Fibroblast of skin of right quadriceps (primary cell): ENCODE measurements at places on chromosomes 3 and 15.

DNA sequence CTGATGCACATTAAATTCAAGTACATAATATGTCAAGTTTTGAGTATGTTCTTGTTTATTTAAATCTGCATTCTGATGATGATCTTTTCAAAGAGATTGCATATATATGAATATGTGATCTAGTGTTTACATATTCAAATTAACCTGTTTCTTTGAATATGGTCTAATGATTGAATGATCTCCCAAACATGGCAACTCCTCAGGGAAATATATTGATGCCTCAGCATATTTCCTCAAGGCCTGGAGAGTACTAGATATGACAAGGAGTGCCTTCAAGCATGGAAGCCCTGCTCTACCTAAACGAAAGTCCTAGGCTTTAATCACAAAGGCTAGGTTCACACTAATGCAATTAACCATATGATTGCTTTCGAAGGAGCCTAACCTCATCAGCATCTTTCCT lies 532.8 kb downstream of the ZIC1 start:
- DNase-seq = no peak

DNA sequence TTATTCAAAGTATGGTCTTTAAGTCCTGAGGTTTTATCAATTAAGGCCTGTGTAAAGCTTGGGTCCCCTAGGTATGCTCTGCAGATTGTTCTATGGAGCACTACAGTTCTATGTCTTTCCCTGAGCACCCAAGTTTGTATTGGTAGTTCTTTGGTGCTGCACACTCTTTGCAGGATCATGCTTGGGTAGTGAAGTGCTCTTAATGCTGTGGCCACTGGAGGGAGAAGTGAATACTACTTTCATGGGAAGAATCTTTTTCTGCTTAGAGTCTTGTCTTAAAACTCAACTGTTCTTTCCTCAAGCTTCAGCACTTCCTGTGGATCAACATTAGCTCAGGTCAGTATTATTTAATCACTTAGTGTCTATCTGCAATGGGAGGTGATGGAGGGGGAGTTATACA lies 93.6 kb upstream of the CFAP20DC start:
- DNase-seq = no peak

- DNase-seq = peak; percentile 60
Observed at GRCh38 chr3:29594261-29594660, 313.4 kb downstream of the RBMS3 start.

- DNase-seq = no peak
Observed at GRCh38 chr3:178841011-178841410, 230.6 kb downstream of the ZMAT3 start.

- no peak for DNase-seq
Observed at GRCh38 chr15:68812069-68812468, 8.6 kb downstream of the ANP32A start.

- no peak for DNase-seq
Observed at GRCh38 chr3:143283432-143284128, 164.0 kb downstream of the CHST2 start.

DNA sequence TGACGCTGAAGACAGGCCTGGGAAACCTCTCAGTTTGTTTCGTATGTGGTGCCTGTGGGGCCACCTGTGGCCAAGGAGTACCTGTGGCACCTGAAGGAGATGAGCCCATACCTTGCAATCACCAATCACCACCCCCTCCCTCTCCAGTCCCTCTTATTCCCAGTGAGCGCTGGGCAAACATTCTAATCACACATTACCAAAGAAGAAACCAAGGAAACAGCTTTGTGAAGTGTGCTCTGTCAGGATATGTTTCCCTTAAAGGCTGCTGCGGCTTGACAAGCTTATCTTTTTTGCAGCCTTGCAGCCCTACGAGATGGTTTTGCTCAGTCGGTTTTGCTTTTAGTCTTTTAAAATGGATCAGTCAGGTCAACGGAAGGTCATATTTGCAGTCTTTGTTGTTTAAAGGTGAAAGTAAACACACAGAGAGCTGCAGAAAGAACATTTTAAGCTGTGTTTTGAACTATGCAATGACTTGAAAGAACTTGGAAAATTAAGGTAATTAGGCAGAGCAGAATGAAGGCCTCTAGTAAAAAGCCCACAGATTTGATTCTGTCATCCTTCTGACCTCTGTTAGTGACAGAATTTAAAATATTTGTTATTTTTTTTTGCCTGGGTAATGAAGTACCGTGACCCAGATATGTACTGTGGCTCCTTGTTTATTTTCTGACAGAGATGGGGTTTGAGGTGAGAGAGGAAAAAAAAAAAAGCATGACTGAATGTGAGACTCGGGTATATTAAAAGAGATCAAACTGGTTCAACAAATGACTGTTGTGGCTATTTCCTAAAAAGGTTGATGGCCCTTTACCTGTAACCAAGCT lies 461.4 kb downstream of the NSUN3 start:
- no peak for DNase-seq

DNA sequence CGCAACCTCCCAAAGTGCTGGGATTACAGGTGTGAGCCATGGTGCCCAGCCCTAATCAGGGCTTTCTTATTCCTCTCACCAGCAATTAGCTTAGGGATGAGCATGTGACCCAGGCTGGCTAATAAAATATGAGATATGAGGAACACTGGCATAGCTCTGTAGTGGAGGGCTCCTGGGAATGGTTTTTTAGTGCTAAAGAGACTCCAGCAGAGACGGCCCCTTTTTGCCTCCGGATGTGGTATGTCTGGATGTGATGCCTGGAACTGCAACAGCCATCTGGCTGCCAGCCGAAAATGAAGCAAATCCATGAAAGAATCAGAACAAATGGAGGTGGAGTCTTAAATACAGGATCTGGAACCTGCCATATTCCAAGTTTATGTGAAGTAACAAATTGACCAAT lies 69.1 kb upstream of the MAGI1 start:
- DNase-seq = peak; percentile 93

GRCh38 chr3:194446172-194446571 lies 40.6 kb downstream of the ATP13A3 start:
- no peak for DNase-seq

DNA sequence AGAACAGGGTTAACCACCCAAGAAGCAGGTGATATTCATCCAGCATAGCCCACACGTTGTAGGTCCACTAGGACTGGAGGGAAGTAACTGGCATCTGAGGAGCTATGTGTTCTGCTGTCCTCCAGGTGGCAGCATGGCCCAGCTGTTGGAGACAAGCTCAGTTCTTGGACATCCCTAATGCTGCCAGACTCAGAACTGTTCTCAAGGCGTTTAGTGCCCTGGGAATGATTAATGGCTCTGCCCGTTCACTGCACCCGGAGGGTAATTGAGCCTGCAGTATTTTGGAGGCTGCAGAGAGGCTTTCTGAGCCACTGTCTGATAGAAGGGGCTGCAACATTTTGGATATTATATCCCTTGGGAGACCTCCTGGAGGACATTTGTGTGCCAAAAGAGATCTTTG lies 521.3 kb upstream of the SEMA6D start:
- peak; percentile 82 for DNase-seq

- peak; percentile 17 for DNase-seq
Observed at GRCh38 chr3:133792171-133792763, 13.3 kb upstream of the SRPRB start.

- no peak for DNase-seq
Observed at GRCh38 chr15:30059771-30060170, 23.0 kb upstream of the GOLGA8J start.

- DNase-seq = no peak
Observed at GRCh38 chr3:155010416-155010815, 69.7 kb upstream of the MME start.

DNA sequence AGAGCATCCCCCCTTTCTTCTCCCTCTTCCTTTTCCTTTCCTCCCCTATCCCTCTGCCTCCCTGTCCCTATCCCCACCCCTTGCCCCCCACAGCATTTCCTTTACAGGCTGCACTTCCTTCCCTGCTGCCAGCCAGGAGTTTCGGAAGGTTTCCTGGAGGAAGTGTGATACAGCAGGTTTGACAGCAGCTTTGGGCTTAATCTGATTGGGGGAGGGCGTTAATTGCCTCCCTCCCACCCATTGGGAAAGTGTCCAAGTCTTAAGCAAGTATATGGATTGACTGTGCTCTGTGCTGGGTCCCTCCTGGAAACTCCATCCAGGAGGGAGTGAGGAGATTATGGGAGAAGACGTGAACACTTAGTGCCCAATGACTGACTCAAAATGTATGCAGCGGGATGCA lies 1.8 kb downstream of the SCAMP5 start:
- no peak for DNase-seq

DNA sequence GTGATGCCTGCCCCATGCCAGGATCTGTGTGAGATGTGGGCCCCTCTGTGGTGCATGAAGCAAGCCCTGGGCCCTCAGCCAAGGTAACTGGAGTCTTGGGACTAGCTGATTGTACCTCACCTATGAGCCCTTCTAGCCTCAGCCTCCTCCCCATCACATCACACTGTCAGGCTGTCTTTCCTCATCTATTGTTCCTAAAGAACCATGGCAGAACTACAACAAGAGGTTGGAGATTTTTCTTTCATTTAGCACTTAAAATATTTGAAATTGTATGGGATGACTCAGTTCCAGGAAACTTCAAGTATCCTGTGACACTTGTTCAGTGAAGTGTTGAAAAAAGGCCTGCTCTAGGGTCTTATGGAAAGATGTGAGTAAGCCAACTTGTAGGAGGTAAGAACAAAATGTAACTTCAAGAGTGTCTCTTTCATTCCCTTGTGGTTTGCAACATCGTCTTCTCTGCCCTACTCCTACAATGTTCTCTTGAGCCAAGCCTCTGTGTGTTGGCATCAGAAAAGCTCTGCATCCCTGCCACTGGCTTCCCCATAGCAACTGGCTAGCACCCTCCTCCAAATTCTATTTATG lies 58.7 kb upstream of the TIPARP start:
- peak; percentile 91 for DNase-seq

- no peak for DNase-seq
Observed at GRCh38 chr15:58200739-58201138, 62.6 kb downstream of the AQP9 start.

- no peak for DNase-seq
Observed at GRCh38 chr3:141878326-141878725, 1.9 kb downstream of the ATP1B3 start.

DNA sequence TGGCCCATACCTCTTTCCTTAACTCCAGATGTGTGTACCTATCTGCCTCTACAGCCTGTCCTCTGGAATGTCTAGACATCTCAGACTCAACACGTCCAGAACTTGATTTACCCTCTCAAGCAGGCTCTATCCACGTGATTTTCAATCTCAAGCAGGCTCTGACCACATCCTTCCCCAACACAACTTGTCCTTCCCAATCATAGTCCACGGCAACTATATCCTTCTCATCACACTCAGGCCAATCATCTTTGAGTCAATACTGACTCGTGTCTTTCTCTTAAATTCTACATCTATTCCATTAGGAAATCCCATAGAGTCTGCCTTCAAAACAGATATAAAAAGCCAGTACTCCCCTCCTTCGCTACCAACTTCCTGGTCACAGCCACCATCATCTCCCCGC lies 70.4 kb downstream of the FOXP1 start:
- no peak for DNase-seq

GRCh38 chr3:62109534-62109933 lies 263.8 kb downstream of the FEZF2 start:
- peak; percentile 94 for DNase-seq

DNA sequence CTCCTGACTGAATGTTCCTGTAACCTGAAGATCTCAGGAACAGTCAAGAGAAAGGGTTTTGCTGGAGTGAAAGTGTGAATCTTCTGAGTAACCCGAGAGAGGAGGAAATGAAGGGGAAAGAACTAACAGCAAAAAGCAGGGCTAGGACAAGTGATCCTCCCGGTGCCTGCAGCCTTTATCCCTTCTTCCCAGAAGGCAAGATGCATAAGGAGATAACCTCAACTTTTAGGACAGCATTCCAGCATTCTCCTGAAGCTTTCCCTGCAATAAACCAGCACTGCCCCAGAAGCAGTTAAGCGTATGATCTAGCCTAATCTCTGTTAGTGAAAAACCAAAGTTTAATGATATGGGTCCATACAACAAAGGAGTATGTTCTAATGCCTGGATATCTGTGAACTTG lies 298.8 kb downstream of the MEX3B start:
- no peak for DNase-seq

DNA sequence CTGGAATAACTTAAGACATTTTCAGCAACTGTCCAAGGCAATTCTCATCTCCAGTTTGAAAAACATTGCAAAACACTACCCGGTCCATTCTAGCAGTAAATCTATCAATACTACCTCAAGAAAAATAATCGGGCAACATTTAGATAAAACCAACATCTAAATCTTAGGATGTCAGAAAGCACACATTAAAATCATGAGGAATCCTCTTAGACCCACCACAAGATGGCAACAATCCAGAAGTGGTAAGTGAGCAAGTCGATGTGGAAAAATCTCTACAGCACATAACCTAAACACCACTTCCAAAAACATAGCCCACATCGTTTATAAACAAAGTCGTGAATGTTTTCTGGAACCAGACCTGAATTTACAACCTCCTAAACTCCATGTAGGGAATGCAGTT lies 5.7 kb downstream of the PLCH1 start:
- DNase-seq = peak; percentile 68

DNA sequence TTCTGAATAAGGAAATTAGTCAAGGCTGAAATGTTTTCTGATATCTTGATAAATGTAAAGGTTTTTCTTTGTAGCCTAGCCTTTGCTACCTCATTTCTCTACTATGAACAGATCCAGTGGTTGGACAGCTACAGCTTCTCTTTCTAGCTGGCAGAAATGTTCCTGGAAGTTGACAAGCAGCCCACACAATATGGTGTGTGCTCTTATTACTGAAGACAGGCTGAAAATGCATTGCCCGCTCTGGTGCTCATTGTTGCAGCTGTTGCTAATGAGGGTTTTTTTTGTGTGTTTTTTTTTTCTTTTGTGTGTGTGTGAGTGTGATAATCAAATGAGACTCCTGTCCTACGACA lies 844.3 kb upstream of the SEMA6D start:
- DNase-seq = no peak

DNA sequence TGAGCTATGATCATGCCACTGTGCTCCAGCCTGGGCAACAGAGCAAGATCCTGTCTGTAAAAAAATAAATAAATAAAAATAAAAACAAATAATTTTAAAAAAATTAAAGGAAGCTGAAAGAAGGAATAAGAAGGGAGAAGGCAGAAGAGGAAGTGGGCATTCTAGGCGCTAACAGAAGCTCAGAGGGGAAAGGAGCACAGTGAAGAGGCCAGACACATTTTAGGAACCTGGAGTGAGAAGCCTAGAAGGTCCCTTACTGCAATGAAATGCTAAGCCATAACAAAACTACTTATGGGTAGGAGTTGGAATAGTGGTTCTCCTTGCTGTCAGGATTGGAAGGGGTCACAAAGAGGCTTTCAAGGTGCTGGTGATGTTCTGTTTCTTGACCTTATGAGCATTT lies 64.0 kb downstream of the ITGB5 start:
- DNase-seq = no peak

- peak; percentile 89 for DNase-seq
Observed at GRCh38 chr3:27165321-27165721, 203.9 kb downstream of the NEK10 start.

DNA sequence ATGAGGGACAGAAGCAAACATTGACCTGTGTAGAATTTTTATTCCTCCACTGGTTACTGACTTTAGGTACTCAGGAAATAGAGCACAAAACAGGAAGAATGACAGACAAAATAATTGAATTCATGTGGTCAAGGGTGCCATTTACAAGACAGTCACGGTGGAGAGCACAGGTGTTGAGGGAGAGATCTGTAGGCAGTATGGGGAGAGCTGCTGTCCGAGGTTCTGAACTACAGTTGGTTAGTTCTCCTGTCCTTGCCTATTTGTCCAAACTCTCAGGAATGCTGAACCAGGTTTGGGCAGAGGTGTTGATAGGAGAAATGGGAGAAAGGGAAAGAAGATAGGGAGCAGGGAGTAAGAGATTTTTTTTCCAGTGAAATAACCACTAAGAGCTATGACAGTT lies 178.5 kb upstream of the ZBTB20 start:
- peak; percentile 48 for DNase-seq

- no peak for DNase-seq
Observed at GRCh38 chr3:135238236-135238830, 443.3 kb downstream of the EPHB1 start.
